ENCODE measurements at places on chromosomes 13 and 19.

DNA sequence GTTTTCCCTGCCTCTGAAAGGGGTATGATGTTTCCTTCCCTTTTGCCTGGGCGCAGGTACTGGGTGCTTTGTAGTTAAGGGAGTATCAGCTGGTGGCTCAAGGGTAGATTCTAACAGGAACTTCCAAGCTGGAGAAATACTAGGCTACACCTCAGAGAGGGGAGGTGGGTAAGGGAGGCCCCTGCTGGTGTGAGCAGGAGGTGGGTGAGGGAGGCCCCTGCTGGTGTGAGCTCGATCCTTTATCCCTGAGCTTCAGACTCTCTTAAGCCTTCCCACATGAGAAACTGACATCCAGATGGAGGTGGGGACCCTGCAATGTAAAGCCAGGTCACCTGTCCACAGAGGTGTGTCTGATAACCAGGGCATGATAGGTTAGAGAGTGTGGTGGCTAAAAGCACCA lies 32.1 kb downstream of the CYP2B6 start:
- no peak for DNase-seq

- no peak for DNase-seq
These were observed 48.4 kb upstream of the UFM1 start for GRCh38 chr13:38301236-38301635.

DNA sequence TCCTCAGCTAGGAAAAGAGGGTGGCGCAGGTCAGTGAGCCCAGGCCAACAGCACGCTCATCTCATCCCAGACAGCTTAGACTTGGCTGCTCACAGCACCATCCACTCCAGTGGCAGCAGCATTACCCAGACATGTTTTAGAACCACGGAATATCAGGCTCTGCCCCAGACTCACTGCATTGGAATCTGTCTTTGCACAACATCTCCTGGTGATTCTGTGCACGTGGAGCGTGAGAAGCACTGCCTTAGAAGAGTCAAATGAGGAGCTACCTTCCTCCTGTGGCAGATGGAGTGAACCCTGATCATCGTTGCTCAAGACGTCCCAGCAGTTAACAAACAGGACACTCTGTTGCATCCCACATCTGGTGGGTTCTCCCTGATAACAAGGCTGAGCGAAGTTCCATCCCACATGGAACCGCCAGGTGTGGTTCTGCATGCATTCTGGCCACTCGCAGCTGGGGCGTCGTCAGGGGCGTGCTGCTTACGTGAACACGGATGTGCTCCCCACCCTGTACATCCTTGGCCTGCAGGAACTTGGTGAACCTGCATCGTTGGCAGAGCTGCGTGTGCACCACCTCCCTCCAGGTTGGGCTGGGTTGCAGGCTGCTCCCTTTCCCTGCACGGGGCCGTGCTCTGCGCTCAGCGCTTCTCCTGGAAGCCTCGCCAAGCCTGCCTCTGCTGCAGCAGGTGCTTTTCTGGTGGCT lies 25.2 kb upstream of the ATP11A start:
- no peak for DNase-seq

GRCh38 chr13:49298416-49298815 lies 50.7 kb downstream of the CDADC1 start:
- DNase-seq: no peak

- DNase-seq: no peak
These were observed 78.7 kb downstream of the LRRC63 start for GRCh38 chr13:46290434-46290833.

DNA sequence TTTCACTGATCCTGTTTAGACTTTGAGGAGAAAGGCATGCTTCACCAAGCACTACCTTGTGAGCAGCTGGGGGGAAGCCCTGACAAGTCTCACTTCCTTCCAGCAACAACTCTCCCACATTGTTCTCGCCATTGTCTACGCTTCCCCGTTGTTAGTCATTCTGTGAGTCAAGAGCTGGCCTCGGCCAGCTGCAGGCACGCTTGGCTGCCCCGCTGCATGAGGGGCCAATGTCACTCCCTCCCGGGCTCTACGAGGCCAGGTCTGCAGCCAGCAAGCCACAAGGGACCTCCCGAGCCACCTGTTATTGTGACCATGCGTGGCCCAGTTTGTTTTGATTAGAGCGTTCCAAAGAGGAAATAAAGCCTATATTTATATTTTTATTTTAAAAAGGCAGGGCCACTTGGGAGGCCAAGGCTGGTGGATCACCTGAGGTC lies 220.9 kb downstream of the FOXO1 start:
- no peak for DNase-seq

DNA sequence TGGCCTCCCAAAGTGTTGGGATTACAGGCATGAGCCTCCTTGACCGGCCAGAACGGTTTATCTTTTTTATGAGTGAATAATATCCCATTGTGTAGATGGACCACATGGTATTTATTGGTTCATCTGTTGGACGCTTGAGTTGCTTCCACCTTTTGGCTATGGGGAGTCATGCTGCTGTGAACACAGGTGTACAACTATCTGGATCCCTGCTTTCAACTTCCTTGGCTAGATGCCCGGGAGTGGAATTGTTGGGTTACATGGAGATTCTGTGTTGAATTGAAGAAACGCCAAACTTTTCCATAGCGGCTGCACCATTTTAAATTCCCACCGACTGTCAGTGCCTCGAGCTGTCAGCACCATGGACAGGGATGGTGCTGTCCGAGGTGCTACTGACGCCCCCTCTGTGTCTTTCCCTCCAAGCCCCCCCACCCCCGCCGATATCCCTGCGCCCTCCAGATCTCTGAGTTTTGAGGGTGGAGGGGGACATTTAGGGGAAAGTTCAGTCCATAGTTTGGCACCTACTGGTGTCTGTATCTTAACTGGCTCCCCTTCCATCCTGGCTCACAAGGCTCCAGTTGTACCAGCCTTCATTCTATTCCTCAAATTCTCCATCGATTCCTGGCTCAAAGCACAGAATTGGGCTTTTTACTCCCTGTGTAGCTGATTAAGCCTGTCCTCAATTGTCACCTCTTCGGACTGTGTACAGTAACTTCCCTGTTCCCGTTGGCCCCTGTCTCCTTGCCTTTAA lies 27.3 kb downstream of the PNPLA6 start:
- DNase-seq: no peak

DNA sequence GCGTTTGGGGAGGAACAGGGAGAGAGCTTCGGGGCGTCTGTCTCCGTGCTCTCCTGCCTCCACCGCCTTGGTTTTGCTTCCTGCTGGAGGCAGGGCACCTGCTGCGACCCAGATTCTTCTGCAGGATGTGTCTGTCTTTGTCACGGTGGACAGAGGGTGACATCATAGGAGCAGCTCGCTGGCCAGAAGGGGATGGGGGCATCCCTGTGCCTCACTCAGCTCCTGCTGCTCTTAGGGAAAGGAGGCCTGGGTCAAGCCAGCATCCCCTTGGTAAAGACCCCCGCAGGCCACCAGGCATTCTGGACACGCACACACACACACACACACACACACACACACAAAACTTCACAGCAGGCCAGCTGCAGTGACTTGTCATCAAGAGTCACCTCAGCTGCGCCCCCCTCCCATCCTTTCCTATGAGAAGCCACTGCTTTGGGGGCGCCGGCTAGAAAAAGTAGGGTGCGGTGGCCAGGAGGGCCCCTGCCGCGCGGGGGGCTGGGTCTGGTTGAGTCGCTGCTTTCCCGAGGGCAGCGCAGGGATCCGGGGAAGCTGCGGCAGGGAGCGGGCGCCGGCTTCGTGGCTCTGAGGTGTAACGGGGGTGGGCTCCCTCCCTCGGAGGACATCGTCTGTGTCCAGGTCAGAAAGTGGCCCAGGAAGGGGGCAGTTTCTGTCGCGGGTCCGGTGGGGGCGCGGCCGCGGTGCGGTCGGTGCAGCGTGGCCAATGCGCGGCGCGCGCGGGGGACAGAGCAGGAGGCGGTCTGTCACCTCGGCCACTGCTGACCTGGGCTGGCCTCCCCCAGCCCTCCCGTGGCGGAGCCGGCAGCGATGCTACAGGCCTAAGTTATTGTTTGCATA lies 15.8 kb upstream of the NPAS1 start:
- DNase-seq: no peak

DNA sequence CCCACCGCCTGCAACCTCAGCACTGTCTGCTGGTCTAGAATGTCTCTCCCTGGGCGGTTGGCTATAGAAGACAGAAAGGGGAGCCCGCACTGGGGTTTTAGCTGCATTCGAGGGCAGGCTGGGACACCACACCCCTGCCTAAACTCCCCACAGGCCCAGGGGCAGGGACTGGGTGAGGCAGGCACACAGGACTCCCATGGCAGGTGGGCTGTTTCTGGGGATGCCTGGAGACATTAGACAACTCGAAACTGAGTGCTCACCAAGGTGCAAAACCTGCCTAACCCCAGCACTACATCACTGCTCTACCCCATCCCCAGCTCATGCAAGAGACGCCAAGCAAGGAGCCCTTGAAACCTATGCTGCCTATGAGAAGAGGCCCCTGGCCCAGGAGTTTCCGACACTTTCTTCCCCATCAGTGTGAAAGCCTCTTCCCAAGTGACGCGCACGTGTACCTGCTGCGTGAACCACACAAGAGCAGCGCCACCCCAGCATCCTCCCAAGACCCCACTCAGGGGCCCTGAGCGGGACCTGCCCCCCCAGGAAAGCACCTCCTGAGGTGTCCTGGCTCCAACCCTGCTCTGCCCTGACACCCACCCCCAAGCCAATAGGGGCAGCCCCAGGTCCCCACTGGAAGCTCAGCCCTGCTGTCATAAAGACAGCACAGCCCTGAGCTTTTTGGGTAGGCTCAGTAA lies 121.2 kb downstream of the TUBA3C start:
- no peak for DNase-seq

GRCh38 chr19:54792814-54793213 lies 10.6 kb upstream of the KIR2DL4 start:
- DNase-seq: no peak

GRCh38 chr13:40503011-40503410 lies 163.4 kb downstream of the FOXO1 start:
- no peak for DNase-seq

- no peak for DNase-seq
These were observed 8.7 kb downstream of the FCAR start for GRCh38 chr19:54882758-54883157.

DNA sequence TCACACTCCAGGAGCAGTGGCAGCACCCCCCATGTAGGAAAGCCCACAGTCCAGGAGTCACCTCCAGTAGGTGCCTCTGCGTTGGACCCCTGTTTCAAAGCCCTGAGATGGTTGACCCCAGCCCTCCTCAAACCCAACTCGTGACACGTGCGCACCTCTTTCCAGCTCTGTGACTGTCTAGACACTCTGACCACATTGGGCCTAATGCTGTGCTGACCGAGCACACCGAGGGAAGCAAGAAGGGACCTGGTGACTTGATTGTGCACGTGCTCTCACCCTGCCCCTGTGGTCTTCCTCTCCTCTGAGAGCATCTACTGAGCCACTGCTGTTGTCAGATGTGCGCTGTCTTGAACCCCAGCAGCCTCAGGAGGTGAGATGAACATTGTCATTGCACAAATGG lies 22.9 kb upstream of the SLC35E1 start:
- DNase-seq: no peak
